ENCODE measurements at places on chromosomes 4 and X.

GRCh38 chr4:26307037-26307800, 13.6 kb upstream of the RBPJ start:
- DNase-seq: no peak

DNA sequence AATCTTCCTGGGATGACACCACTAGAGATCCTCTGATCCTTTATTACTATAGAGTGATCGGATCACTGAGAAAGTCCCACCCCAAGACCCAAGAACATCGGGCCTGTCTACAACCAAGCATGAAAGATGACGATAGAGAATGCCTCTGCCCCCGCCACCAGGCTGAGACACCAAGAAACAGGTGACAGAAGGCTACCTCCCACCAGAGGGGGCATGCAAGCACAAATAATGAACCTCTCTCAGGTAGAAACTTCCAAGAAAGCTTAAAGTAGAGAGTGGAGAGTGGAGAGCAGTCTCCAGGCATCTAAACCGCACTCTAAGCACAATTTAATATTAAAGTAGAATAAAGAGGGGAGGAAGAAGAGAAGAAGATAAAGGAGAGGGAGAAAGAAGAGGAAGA, 402.6 kb downstream of the INPP4B start:
- no peak for DNase-seq

- no peak for DNase-seq
Observed at GRCh38 chr4:41879552-41879951, 55.7 kb upstream of the TMEM33 start.

DNA sequence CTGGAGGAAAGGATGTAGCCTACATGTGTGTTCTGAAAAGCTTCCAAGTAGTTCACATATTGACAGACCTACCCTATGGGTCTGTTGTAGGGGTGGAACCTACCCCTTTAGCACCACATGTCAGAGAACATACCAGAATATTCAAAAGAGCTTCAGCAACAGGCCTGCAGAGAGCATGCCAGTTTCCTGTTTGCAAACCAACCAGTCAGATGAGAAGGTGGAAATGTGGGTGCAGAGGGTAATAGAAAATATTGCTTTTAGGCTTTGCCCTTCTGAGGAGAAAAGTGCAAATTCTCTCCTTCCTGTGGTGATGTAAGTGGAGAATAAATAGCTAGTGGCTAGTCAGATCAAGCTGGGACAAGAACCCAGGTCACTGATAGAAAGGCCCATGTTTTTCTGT, 16.4 kb downstream of the INTS6L start:
- no peak for DNase-seq

GRCh38 chr4:6246170-6246634, 23.4 kb upstream of the WFS1 start:
- DNase-seq: no peak

GRCh38 chr4:37728064-37728463, 41.9 kb upstream of the RELL1 start:
- no peak for DNase-seq

GRCh38 chr4:139214039-139214534, 37.1 kb upstream of the ELF2 start:
- peak; percentile 48 for DNase-seq

GRCh38 chrX:98067611-98068010, 1183.9 kb downstream of the RPA4 start:
- DNase-seq: no peak

GRCh38 chr4:117968606-117969005, 65.7 kb upstream of the NDST3 start:
- DNase-seq: no peak

DNA sequence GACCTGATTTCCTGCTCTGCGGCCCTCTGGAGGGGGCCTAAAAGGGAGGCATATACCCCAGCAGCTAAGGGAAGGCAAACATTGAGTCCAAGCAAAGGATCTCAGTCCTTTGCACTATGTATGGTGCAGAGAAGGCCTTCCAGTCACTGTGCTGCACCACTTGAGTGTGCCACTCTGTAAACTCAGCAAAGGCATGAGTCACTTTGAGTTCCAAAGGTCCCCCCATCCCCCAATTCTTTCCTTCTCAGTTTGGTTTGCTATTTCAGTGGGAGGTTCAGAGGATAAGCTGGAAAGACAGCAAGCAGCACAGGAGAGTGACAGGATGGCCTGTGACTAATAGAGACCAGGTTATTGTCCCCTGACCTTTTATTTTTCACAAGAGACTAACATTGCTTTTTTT, 131.3 kb downstream of the FHDC1 start:
- no peak for DNase-seq

- DNase-seq: no peak
Observed at GRCh38 chr4:76058888-76059426, 15.6 kb upstream of the ART3 start.

- DNase-seq: no peak
Observed at GRCh38 chr4:38315286-38315685, 348.7 kb upstream of the KLF3 start.

GRCh38 chr4:1675802-1676137, 8.3 kb downstream of the FAM53A start:
- no peak for DNase-seq

DNA sequence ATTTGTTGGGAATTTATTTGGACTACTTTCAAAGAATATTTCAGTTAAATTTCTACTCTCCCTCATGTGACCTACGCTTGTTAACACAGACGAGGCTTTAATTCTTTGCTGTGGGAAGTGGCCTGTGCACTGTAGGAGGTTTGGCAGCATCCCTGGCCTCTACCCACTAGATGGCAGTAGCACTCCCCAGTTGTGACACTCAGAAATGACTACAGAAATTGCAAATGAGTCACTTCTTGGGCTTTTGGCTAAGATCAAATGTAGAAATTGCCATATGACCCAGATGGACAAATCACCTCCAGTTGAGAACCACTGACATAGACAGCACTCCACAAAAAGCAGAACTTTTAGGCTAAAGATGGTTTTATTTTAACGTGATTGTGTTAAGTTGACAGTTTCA, 22.1 kb downstream of the PIR start:
- peak; percentile 17 for DNase-seq

DNA sequence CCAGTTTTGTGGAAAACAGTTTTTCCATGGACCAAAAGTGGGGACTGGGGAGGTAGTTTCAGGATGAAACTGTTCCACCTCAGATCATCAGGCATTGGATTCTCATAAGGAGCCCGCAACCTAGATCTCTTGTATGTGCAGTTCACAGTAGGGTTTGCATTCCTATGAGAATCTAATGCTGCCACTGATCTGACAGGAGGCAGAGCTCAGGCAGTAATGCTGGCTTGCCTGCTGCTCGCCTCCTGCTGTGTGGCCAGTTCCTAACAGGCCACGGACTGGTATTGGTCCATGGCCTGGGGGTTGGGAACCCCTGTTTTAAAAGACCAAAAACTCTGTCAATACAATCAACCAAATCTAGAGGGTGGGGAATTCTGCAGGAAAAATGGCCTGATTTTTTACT, 100.0 kb upstream of the EOLA2 start:
- no peak for DNase-seq

GRCh38 chr4:139849219-139849618, 183.6 kb downstream of the MGST2 start:
- DNase-seq: no peak

GRCh38 chrX:150408007-150408406, 44.9 kb downstream of the MAMLD1 start:
- DNase-seq: no peak

DNA sequence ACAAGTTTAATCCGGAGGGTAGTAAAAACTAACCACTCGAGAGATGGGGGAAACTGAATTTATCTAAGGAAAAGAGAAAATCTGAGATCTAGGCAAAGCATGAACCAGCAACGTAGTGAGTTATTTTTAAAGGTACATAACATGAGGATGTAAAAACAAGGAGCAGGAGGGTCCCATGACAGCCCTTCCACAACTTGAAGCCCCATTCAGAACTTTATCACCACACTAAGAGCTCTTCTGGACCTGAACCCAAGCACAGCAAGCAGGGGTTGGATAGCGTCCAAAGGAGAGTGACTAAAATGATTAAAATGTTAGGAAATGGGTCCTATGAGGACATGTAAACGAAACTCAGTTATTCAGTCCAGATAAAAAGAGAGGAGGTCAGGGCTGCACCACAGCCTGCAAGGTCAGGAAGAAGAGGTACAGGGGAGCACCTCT, 16.2 kb downstream of the SH3RF1 start:
- DNase-seq: no peak

GRCh38 chrX:122219226-122219625, 964.9 kb upstream of the GRIA3 start:
- DNase-seq: no peak

DNA sequence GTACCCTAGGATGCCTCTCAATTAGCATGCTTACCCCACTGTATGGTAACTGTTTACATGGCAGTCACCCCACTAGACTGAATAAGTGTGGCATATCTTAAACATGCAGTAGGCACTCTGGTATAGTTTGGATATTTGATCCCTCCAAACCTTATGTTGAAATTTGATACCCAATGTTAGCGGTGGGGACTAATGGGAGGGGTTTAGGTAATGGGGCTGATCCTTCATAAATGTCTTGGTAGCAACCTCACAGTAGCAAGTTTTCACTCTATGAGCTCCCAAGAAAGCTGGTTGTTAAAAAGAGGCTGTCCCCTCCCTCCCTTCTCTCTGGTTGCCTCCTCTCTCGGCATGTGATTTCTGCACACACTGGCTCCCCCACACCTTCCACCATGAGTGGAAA, 10.1 kb downstream of the TMEM150C start:
- DNase-seq: no peak

GRCh38 chr4:147844781-147845180, 112.9 kb downstream of the ARHGAP10 start:
- no peak for DNase-seq

DNA sequence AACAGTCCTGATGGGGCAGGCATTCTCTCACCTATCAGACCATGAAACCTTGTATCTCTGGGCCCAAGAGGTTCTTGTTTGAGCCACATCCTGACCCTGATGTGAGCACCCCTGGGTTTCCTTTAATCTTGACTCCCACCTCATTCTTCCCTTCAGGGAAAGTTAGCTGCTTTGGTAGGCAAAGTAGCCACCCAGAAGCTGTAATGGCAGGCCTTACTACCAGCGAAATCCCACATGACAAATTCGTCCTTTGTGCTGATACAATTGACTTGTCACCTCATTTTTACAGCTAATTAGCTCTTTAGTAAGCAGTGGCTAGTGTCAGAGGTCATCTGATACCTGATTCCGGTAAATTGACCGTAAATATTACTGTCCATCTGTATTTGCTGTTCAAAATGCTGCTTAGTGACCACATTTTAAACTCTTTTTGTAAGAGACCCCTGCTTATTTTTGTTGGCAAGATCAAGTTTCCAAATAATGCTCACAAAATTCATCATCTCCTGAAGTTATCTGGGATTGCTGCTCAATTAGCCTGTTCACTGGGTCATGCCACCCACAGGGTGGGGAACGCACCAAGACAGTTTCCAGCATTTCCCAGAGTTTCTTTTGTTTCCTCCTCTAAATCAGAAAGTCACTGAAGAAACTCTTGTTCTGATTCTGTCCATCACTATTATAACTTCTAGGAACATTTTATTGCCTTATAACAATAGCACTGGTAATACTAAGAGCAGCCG, 329.7 kb downstream of the GPAT3 start:
- DNase-seq: no peak

DNA sequence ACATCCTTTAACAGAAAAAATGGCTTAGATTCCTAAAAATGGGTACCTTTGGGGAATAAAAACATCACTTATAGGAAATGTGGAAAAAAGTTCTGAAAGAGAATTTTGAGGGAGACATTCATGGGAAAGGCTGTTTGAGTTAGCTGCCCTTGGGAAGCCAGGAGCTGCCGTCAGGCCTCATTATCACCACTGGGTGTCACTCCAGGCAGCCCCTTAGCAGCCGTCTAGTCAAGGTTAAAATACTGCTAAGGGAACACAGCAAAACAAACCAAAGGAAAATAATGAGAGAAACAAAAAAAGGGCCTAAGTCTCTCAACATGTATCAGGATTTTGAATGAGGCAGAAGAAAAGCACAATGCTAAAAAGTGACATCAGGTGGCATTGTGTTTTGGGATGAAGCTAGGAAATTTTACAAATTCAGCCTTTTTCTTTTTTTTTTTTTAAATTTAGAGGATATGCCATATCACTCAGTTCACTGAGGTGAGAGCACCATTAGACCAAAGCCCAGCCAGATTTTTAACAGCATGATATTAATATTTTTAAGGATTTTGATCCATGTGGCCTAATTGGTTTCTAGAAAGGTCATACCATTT, 235.3 kb downstream of the GPAT3 start:
- no peak for DNase-seq

DNA sequence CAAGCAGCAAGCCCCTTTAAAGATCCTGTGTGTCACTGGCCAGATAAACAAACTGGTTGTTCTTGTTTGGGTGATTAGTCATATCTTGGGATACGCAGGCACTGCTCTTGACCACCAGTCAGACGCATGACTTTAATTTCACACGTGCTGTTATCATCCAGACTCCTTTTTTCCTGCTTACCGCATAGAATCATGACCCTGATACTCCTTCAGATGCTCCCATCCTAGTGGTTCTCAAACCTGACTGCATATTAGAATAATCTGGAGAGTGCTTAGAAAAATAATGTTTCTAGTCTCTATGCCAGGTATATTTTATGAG, 78.8 kb downstream of the CLDN22 start:
- no peak for DNase-seq

DNA sequence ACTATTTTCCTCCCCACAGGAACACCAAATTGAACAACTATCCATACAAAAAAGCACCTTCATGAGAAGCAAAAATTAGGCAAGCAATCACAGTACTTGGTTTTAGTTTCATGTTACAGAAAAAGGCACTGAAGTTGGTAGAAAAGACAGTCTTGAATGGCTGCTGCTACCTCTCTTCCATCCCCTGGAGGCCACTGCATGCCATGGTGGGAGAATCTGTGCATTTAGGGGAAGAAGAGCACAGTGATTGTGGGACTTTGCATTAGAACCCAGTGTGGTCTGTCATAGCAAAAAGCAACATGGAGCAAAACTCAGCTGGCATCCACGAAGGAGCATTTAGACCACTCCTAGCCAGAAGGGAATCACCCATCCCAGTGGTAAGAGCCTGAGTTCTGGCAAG, 941.9 kb downstream of the PCDH18 start:
- no peak for DNase-seq

DNA sequence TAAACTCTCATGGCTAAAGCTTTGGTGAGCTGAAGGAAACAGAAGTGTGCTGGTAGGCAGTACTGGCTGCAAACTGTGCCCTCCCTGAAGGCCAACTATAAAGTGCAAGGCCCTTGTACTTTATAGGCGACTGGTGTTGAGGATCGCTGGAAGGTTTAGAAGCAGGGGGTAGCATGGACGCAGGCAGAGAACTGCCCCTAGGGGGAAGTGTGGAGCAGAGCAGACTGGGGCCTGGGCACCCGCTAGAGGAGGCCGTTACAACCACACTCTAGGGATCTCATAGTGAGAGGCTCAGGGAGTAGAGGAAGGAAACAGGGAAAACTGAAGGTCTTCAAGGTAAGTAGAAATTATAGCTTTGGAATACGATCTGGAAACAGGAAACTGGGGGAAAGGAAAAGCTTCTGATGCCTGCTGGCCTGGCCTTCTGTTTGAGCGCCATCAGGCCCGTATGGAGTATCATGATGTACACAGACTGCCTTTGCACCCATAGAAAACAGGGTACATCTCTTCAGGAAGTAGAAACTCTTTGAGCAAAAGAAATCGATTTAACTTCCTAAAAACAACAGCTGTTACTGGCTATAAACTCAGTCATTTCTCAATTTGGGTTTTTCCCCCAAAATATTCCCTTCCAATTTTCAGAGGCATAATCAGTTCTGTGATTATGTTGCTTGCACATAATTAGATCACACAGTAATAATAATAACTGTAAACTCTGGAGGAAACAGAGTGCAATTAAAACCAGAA, 23.9 kb upstream of the TMSB4X start:
- DNase-seq: no peak

GRCh38 chr4:112800001-112800400, 163.1 kb downstream of the LARP7 start:
- no peak for DNase-seq

Data from GM12892 (cell line).